Left lung (tissue), 14 donors: ENCODE measurements at places on chromosomes 13 and 19. TPM values are rescaled to one million over a fixed set of nuclear protein-coding genes. Genes with fewer than 3 reads are reported as not detected.

The ENOX1 gene
- total RNA-seq, result 1.5 TPM

The LILRB4 gene
- total RNA-seq, result 44.4 TPM

DNA sequence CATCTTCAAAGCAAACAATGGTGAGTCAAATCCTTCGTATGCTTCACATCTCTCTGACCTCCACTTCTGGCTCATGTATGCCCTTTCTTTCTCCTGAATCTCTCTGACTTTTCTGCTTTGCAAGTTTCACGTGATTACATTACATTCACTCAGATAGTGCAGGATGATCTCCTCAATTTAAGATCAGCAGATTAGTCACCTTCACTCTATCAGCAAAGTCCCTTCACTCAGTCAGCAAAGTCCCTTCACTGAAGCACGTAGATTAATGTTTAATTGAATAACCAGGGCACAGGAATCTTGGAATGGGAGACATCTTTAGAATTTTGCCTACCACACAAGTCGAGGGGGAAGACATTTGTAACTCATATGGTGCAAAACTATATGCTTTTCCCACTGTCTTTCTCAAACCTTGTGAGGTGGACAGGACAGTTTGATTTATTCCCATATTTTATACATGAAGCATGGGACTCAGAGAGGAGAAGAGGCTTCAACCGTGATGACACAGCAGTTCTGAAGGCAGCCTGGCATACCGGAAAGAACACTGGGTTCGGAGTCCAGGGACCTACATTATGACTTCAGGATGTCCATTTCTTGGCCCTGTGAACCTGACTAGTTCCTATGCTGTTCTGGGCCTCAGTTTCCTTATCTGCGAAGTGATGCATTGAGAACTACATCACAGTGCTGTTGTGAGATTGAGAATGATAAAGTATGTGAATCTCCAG lies 23.3 kb downstream of the SIGLECL1 start:
- no peaks in the 10 kb centered on the region for H3K36me3 ChIP-seq
- no peak overlapping the region for H3K27ac ChIP-seq
- peaks cover 8% of the 10 kb centered on the region for H3K4me1 ChIP-seq
- H3K27me3 ChIP-seq, result no peaks in the 10 kb centered on the region

The MIA gene
- total RNA-seq, result not detected

DNA sequence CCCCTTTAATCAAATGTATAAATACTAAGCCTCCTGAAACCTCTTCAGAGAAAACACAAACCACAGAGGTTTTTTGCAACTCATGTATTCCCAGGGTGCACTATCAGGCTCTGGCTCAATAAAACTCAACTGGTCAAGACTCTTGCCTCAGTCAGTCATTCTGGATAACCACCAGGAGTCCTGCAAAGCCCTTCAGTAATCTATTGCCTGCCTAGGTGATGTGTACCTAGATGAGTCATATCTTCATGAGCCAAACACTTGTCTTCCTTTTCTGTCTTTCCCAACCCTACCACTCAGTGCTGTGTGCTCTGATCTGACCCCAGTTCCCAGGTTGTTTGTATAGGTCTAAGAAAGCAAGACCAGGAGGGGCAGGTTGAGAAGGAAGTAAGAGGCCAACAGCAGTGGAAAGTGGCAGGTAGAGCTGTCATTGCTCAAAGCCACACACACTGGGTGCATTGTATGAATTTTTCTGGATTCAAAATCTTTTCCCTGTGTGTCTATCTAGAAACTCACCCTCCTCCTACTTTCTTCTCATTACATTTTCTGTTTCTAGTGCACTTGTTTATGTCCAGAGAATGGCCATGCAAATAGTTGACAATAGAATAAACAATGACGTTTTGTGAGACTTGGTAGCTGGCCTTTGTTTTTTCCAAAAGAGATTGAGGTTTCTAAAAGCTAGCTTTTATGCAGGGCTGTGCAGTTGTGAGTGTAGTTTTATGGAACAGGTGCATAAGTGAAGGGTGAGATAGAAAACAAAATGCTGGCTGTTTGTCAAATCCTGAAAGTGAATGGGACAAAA lies 48.1 kb downstream of the PSG1 start:
- no peaks in the 10 kb centered on the region for H3K4me1 ChIP-seq
- no peak overlapping the region for H3K4me3 ChIP-seq
- H3K27me3 ChIP-seq, result peaks cover 4% of the 10 kb centered on the region

DNA sequence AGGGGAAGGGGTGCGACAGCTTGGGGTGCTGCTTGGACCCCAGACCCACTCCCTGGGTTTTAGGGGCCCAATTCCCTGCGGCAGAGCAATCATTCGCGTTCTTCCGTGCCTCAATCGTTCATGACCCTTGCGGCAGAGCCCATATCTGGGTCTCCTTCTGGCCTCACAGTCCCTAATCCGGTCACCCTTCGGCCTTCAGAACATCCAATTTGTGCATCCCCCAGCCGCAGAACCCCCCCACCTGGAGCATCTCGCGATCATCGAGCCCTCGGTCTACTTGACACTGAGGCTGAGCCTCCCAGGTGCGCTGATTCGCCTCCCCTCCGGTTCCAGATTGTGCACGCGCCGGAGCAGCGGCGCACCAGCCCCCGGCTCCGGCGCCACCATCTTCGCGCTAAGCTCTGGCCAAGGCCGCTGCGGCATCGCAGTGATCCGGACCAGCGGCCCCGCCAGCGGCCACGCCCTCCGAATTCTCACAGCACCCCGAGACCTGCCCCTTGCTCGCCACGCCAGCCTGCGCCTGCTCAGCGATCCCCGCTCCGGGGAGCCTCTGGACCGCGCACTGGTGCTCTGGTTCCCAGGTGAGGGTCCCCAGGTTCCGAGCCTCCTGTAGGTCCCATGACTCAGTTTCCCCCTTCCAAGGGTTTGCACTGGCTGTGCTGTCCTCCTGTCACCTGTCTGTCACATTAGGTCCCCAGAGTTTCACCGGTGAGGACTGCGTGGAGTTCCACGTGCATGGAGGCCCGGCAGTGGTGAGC lies 501 bp downstream of the GTPBP3 start:
- H3K27me3 ChIP-seq, result no peaks in the 10 kb centered on the region
- no peak for DNase-seq
- H3K4me1 ChIP-seq, result peaks cover 50% of the 10 kb centered on the region
- H3K4me3 ChIP-seq, result peak overlapping the region; percentile 68
- no peaks in the 10 kb centered on the region for H3K36me3 ChIP-seq

- peaks cover 38% of the 10 kb centered on the region for H3K27me3 ChIP-seq
- H3K4me3 ChIP-seq, result peak overlapping the region; percentile 64
- H3K4me1 ChIP-seq, result no peaks in the 10 kb centered on the region
- H3K27ac ChIP-seq, result peak overlapping the region; percentile 19
These were observed 550 bp downstream of the CERS4 start for GRCh38 chr19:8209462-8210378.

DNA sequence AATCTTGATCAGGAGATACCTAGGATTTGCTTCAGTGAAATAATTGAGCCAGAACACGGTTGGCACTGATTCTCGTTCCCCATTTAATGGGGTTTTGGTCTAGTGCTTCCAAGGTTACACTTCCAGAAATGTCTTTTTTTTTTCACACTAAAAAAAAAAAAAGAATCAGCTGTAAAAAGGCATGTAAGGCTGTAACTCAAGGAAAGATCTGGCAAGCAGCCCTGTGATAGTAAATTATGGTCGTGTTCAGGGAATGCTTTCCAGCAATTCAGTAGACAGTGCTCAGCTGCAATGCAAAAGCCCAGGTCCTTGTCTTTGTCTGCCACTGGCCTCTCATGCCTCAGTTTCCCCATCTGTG lies 27.2 kb upstream of the NDUFS7 start:
- H3K4me1 ChIP-seq, result peaks cover 17% of the 10 kb centered on the region
- no peak for DNase-seq
- no peak overlapping the region for H3K27ac ChIP-seq
- no peaks in the 10 kb centered on the region for H3K36me3 ChIP-seq

The ELOF1 gene
- 53.4 TPM for total RNA-seq

The CDC16 gene
- 63.6 TPM for total RNA-seq

The KLF1 gene
- not detected for total RNA-seq

The IL4I1 gene
- total RNA-seq, result 2.4 TPM

DNA sequence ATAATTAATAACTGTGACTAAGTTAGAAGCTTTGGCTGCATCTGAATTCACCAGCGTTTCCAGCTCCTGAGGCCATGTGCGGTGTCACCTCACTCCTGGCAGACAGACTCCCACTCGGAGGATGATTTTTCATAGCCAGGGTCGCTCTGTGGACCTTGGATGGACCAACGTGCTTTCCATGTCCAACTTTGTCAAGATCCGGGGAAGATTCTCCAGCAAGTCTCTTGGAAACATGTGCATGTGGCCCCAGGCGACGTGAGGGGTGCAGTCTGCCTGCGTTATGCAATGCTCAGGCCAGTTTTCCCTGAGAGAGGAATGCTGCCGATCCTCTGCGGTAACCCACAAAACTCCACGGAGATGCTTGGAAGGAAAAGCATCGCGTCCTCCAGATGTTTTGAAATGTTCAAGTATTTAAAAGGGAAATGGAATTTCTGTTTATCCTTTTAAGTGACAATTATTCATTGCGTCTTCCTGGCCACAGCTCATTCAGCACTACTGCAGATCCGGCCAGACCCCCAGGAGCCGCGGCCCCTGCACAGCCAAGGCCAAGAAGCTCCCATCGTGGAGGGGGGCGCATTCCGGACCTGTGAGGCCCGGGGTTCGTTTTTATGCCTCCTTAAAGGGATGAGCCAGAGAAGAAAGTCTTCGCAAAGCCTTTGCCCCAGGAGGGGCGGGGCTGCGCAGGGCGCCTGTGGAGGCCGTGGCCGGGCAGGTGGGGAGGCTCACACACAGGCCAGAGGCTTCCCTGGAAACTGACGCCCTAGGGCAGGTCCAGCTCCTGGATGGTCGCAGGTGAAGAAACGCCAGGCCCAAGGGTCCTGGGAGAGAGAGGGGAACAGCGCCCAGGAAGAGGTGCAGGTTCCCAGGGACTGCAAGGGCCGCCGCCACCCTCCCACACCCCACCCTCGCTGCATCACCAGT lies 46.0 kb downstream of the C13orf46 start:
- no peaks in the 10 kb centered on the region for H3K4me1 ChIP-seq
- no peak overlapping the region for H3K27ac ChIP-seq
- H3K4me3 ChIP-seq, result no peak overlapping the region
- DNase-seq, result no peak
- peaks cover 42% of the 10 kb centered on the region for H3K27me3 ChIP-seq
- no peaks in the 10 kb centered on the region for H3K36me3 ChIP-seq

GRCh38 chr13:79659121-79659521 lies 178.2 kb downstream of the NDFIP2 start:
- H3K4me1 ChIP-seq, result no peaks in the 10 kb centered on the region
- H3K4me3 ChIP-seq, result no peak overlapping the region
- H3K36me3 ChIP-seq, result no peaks in the 10 kb centered on the region

The ZNF283 gene
- 8.1 TPM for total RNA-seq

GRCh38 chr19:7381073-7381390 lies 32.3 kb downstream of the ARHGEF18 start:
- H3K36me3 ChIP-seq, result peaks cover 13% of the 10 kb centered on the region
- H3K27ac ChIP-seq, result no peak overlapping the region
- no peak overlapping the region for H3K4me3 ChIP-seq
- DNase-seq, result no peak
- H3K4me1 ChIP-seq, result no peaks in the 10 kb centered on the region

GRCh38 chr19:47720669-47721422 lies 7.6 kb downstream of the EHD2 start:
- H3K4me3 ChIP-seq, result no peak overlapping the region
- peaks cover 20% of the 10 kb centered on the region for H3K36me3 ChIP-seq
- no peak overlapping the region for H3K27ac ChIP-seq
- no peak for DNase-seq
- no peaks in the 10 kb centered on the region for H3K27me3 ChIP-seq
- peaks cover 43% of the 10 kb centered on the region for H3K4me1 ChIP-seq

The CEACAM7 gene
- 0.44 TPM for total RNA-seq

GRCh38 chr13:73060251-73061160 lies 1.7 kb downstream of the KLF5 start:
- peak overlapping the region; percentile 75 for H3K4me3 ChIP-seq
- H3K36me3 ChIP-seq, result no peaks in the 10 kb centered on the region
- H3K27me3 ChIP-seq, result peaks cover 45% of the 10 kb centered on the region

The GAS6 gene
- 169 TPM for total RNA-seq

The LCP1 gene
- total RNA-seq, result 401 TPM

GRCh38 chr19:47613165-47614020 lies 4.5 kb downstream of the BICRA start:
- H3K36me3 ChIP-seq, result no peaks in the 10 kb centered on the region
- H3K27ac ChIP-seq, result no peak overlapping the region
- no peaks in the 10 kb centered on the region for H3K27me3 ChIP-seq
- DNase-seq, result peak; percentile 61
- H3K4me3 ChIP-seq, result no peak overlapping the region
- peaks cover 7% of the 10 kb centered on the region for H3K4me1 ChIP-seq

GRCh38 chr19:54426291-54426931 lies 11.1 kb downstream of the TTYH1 start:
- peaks cover 96% of the 10 kb centered on the region for H3K27me3 ChIP-seq
- no peak for DNase-seq
- H3K36me3 ChIP-seq, result no peaks in the 10 kb centered on the region
- H3K4me3 ChIP-seq, result no peak overlapping the region
- H3K4me1 ChIP-seq, result no peaks in the 10 kb centered on the region

- no peaks in the 10 kb centered on the region for H3K4me1 ChIP-seq
- no peak overlapping the region for H3K27ac ChIP-seq
- no peak overlapping the region for H3K4me3 ChIP-seq
- no peaks in the 10 kb centered on the region for H3K36me3 ChIP-seq
- no peaks in the 10 kb centered on the region for H3K27me3 ChIP-seq
- DNase-seq, result no peak
These were observed 46.3 kb downstream of the URI1 start for GRCh38 chr19:29988351-29988750.

GRCh38 chr19:36807029-36807428 lies 31.2 kb downstream of the ZNF790 start:
- no peak for DNase-seq
- no peak overlapping the region for H3K27ac ChIP-seq
- H3K27me3 ChIP-seq, result no peaks in the 10 kb centered on the region
- no peak overlapping the region for H3K4me3 ChIP-seq
- H3K36me3 ChIP-seq, result peaks cover 74% of the 10 kb centered on the region

GRCh38 chr19:2455851-2456570 lies 748 bp downstream of the LMNB2 start:
- peak; percentile 88 for DNase-seq
- H3K27ac ChIP-seq, result peak overlapping the region; percentile 63
- H3K36me3 ChIP-seq, result no peaks in the 10 kb centered on the region
- peaks cover 25% of the 10 kb centered on the region for H3K4me1 ChIP-seq
- peak overlapping the region; percentile 78 for H3K4me3 ChIP-seq

GRCh38 chr13:105167385-105167784 lies 1368.1 kb downstream of the EFNB2 start:
- H3K36me3 ChIP-seq, result no peaks in the 10 kb centered on the region
- H3K4me3 ChIP-seq, result no peak overlapping the region
- DNase-seq, result no peak
- no peak overlapping the region for H3K27ac ChIP-seq
- H3K27me3 ChIP-seq, result no peaks in the 10 kb centered on the region

DNA sequence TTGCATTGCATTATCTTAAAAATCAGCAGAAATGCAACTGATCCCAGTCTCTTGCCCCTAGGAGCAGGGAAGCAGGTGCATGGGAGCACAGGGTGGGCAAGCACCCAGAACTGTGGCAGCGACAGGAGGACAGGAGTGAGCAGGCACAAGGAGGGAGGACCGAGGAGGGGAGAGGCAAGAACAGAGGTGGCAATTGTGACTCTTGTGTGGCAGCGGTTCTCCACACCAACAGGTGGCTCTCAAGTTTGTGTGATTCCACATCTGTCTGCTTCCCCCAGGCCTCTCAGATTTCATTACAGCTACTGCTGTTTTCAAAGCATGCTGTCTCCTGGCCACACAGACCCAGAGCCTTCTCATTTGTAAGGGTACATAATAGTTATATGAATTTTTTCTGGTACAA lies 108.5 kb downstream of the STK24 start:
- H3K4me1 ChIP-seq, result peaks cover 8% of the 10 kb centered on the region
- H3K36me3 ChIP-seq, result peaks cover 79% of the 10 kb centered on the region
- H3K4me3 ChIP-seq, result no peak overlapping the region
- H3K27ac ChIP-seq, result no peak overlapping the region
- DNase-seq, result no peak
- H3K27me3 ChIP-seq, result no peaks in the 10 kb centered on the region
